ENCODE measurements at places on chromosomes 4 and X.
A peak's percentile ranks its signal among the peaks of the same experiment; 100 is the strongest.

GRCh38 chr4:123217664-123218063 lies 178.9 kb upstream of the SPRY1 start:
- no peak for DNase-seq

DNA sequence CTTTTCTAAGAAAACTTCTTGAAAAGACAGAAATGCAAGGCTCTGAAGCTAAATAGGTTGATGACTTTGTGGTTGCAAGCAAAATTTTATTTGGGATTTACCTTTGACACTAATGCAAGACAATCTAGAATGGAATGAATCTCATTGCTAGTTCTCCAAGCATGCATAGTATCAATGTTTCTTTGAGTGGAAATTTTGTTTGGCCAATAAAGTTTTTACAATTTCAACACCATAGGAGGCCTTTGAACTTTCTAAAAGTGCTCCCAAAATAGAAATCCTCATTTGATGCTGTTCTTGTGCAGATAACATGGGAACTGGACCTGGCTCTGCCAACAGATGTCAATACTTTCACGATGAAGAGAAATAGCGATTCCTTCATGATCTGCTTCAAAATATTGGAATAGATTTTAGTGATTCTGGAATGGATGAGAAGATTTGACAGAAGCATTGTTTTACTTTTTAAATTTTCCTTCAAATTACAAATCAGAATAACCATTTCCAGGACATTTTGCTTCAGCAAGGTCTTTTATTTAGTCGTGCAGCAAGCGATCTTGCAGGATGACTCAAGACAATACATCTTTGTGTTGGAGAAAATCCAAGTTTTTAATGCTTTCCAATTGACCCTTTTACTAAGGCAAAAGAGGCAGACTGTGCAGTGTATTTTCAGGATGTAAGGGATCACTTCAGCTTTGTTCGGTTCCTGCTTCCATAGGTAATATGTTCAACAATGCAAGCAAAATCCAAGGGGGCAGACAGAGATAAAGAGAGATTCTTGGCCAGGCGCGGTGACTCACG lies 51.7 kb upstream of the OTUD4 start:
- no peak for DNase-seq

GRCh38 chr4:183873409-183874185 lies 31.5 kb upstream of the STOX2 start:
- no peak for DNase-seq

DNA sequence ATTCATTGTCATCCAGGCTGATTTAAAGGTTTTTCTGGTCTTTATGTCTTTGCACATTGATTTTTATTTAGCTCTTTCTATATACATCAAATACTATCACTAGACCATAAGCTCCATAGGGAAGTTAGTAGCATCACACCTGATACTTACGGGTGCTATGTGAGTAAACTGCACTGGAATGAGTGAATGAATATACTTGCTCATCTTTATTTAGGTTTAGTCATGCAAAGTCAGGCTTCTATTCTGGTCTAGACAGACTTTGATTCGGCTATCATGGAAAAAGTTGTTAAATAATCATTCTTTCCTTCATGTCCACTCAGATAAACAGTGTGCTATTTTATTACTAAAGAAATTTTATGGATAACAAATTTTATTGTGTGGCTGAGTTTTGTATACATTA lies 457.8 kb upstream of the PCDH7 start:
- DNase-seq, result no peak

GRCh38 chrX:123830309-123830708 lies 29.5 kb upstream of the XIAP start:
- peak; percentile 31 for DNase-seq

DNA sequence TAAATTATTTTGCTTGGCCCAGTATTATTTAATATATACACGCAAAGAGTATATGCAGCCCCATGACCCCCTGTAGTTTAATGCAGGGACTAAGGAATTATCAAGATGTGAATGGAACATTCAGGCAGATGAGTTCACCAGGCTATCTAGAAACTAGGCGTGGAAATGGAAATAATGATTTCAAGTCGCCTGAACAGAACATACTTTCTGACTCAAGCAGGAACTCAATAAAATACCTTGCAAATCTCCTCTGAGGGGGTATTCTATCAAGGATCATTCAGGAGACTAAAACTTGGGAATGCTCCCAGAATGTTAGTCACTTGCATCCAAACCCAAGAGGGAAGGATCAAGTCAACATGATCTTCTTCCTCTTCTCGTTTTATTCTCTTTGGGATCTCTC lies 59.6 kb upstream of the RASSF6 start:
- no peak for DNase-seq

- DNase-seq, result peak; percentile 51
Measured at GRCh38 chr4:87019246-87019791, 84.5 kb downstream of the AFF1 start.

DNA sequence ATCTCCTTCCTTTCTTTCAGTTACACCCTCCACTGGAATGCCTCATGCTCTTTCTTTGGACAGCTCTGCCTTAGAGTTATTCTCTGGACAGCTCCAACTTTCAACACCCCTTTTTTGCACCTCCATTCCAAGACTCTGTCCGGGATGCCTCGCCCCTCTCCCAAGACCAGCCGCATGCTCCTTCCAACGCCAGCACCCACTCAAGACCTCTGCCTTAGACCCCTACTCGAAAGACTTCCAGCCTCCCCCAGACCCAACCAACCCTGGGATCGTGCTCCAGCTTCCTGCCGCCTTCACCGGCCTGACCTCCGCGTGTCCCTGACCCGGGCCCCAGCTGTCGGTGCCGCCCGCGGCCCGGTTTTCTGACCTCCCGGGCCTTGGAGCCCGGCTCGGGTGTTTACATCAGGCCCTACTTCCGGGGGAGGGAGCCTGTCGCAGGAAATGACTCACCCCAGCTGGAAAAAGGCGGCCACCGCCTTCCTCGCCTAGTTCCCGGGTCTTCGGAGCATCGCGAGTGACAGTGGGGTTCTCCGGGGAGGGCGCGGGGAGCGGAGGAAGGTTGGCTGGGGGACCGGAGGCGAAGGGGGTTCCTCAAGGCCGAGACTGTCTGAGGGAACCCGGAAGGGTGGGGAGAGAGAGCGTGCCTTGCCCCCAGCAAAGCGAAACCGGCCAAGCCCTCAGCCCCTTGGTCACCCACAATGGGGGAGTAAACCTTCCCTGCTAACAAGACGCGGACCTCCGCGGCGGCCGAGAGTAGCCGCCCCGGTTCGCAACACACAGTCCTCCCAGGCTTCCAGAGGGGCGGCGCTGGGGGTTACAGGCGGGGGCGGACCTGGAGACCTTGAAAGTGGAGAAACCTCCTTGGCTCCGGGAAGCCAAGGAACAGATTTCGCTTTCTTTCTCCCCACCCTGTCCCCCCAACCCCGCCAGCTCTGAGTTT lies at the start of gene WDR45:
TSS of gene WDR45 (minus strand) at position 399 of the 940 bp plus-strand sequence. CDS start 1,792 bp downstream, outside the sequence.
- peak; percentile 86 for DNase-seq

- DNase-seq, result peak; percentile 84
Measured at GRCh38 chrX:72094894-72095293, 36.8 kb downstream of the RTL5 start.

DNA sequence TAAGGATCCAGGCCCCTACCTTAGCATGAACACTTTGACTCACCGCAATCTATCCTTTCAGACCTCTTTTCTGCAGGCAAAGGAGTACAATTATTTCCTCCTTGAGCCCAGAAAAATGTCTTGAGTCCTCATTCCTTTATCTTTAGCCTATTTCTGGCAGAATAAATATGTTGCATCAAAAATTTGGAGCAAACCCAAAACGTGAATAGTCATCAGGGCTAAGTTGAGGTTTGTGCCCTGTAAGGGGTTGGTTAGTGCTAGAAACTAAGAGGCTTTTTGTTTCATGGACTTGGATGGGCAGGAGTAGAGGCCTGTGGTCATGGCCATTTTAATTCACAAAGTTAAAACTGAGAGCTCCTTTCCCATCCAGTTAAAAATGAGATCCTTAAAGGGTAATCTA lies 460.3 kb downstream of the GBA3 start:
- no peak for DNase-seq

DNA sequence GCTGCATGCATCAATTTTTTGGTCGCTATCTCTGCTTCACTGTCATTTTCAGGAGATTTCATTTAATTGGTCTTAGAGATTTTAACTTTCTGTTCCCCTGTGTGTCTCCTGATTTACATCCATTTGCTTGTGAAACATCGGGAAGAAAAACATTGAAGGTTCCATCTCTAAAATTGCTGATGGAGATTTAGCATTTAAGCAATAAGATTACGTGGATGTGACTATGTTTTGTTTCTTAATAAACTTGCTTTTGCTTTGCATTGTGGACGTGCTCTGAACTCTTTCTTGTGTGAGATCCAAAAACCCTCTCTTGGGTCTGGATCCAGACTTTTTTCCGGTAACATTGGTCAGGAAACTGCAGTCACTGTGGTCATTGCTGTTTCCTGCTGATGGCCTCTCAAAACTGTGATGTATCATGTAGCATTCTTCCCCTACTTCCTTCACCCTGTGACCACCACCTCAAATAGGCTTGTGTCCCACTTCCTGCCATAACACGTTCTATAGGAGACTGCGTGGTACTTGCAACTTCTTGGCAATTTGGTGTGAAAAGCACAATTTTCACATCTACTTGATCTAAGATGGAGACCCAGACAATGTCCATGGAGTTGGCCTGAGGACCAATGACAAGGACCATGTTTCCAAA lies 4.9 kb downstream of the CXCL2 start:
- no peak for DNase-seq

DNA sequence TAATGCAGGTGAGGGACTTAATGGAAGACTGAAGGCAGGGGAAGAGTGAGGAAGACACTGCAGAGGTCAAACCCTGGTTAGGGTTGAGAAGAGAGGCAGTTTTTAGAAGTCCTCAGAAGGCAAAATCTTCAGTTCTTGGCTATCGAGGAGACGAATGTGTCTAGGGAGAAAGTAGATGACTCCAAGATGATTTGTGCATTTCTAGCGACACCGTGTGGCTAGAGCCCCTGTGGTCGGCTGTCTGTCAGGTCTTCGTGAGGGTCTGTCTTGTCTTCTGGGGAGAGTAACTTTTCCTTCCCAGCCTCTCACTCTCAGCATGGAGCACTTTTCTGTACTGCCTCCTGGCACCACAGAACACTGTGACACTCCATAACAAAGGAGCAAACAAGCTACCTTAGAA lies 458.1 kb downstream of the STIM2 start:
- peak; percentile 30 for DNase-seq

DNA sequence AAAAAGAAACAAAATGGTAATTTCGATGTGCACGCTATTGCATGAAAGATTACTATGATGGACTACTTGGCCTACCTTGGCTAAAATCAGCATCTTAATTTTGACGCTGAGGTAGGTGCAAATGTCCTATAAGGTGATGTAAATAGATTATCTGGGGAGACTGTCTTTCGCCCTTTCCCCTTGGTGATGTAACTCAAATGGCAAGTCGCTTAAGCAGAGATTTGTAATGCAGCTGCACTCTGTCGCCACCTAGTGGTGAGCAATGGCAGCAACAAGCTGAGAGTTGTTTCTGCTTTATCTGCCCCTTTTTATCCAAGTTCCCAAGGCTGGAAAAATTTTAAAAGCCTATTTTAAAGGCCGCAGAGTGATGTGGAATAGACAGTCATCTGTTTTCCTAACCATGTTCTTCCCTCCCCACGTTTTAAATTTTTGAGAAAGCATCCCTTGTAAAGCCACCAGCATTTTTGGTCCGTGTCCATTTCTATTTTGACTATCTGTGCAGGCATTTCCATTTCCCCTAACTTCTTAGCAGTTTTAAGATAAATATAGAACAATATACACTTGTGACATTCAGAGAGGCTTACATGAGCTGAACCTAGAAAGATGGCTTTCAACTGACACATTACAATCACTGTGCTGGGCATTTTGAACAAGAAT lies 62.4 kb upstream of the PDLIM3 start:
- DNase-seq, result peak; percentile 79

- DNase-seq, result no peak
Measured at GRCh38 chr4:22680065-22680642, 12.6 kb upstream of the GBA3 start.

GRCh38 chr4:99642725-99643489 lies 14.7 kb downstream of the C4orf54 start:
- no peak for DNase-seq

DNA sequence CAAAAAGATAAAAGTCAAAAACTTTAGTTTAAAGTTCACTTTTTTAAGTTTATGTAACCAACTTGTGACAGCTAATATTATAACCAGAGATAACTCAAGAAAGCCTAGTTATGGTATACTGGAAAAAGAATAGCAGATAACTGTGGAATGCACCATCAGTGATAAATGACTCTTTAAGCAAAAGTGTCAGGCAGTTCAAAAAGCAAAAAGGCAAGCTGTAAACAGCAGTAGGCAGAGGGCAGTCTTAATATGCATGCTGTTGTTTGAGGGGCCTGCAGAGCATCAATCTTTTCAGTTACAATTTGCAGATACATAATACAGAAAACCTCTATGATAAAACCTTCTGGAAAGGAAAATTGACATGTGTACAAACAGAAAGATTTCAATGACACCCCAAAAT lies 81.8 kb upstream of the JADE1 start:
- DNase-seq, result no peak

GRCh38 chrX:55638933-55639332 lies 15.7 kb downstream of the FOXR2 start:
- no peak for DNase-seq

DNA sequence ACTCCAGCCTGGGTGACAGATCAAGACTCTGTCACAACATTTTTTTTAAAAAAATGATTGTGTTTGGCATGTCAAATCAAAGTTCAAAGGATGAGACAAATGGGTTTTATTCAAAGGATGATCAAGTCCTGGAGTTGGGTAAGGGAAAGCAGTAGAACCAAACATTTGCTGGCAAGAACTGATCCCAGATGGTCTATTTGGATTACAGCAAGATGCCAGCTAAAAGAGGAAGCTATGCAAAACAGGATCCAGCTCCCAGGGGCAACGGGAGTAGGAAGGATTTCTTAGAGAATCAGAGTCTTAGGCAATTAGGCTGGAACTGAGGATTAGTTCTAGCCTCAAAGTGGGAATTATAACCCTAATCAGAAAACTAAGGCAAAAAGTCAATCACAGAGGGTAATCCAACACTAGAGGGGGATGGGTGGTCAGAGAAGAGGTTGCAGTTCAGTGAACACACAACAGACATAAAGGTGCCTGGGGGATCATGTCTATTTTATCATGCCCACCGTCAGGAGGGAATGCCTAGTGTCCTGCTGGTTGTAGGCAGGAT lies 133.0 kb upstream of the PLS3 start:
- no peak for DNase-seq

DNA sequence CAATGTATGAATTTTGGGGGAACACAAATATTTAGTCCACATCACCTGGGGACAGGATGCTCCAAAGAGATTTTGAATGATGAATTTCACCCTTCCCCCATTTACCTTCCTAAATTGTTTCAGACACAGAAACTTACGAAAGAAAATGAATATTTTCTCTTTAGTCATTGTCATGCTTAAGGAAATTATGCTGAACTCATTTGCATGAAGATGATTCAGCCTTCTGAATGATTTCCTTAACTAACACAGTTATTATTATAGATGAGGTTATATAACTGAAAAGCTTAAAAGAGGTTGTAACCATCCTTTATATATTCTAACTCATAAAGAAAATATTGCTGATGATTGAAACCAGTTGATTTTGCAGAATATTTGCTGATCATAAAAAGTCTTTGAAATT lies 61.1 kb downstream of the KCNIP4 start:
- no peak for DNase-seq

DNA sequence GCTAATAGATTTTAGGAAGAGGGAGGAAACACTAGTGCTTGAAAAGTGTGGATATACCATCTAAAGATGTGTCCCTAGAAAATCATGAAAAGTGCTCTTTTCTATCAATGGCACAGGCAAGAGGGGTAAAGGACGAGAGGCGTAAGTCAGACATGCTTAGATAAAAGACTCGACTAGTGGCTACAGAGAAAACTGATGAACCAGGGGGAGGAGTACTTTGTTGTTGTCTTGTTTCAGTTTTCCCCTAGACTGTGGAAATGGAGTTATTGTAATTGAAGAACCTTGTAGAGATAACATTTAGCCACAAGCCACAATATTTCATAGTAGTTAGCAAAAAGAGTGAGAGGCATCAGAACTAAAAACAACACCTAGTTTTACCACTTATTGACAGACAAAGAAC lies 21.4 kb downstream of the GALNTL6 start:
- DNase-seq, result no peak
